GM06990 (cell line): ENCODE measurements at places on chromosomes 2 and 18.

DNA sequence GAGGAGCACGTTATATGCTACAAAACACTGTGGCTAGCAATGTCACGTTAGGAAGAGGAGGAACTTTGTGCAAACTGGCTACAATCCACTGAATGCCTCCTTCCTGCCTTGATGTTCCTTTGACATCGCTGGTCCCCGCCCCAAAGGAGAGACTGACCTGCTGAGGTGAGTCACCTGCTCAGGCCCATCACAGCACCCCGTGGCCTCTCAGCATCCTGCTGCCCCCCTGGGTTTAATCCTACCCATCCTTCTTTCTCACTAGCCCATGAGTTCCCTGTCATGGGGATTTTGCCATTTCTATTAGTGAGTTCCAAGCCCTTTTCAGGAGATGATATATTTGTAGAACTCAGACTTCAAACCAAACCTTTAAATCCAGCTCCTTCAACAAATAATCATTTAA lies 16.2 kb downstream of the DLGAP1 start:
- DNase-seq = no peak

DNA sequence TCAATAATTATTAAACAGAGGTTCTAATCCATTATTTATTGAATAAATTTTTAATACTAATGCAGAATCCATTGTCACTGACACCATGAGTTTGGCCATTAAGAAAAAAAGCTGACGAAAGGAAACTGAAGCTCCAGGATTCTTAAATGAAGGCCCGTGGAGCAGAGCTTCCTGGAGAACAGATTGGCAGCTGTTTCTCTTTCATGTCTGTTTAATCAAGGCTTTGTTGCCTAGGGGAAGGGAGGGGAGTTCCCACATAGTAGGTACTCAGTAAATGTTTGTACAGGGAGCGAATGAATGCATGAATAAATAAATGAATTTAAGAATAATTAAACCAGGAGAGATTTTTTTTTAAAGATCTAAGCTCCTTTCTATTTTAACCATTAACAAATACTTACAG lies 315.1 kb upstream of the KLHL29 start:
- no peak for DNase-seq

DNA sequence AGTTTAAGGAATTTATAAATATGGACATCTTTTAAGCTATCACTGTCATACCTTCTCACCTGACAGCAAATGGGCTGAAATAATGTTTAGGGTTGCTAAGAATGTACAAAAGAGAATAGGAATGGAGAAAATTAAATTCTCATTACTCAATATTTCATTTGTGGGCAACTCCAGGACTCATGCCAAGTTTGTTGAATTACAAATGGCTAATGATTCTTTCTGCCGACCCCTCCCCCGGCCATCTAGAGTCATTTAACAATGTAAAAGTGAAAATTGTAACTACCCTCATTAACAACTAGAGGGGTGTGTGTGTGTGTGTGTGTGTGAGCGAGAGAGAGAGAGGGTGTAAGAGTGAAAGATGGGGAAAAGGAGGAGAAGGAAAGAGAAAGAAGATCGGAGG lies 708.5 kb upstream of the FAM98A start:
- DNase-seq = no peak

- no peak for DNase-seq
Measured at GRCh38 chr18:62264984-62265383, 60.1 kb upstream of the TNFRSF11A start.

DNA sequence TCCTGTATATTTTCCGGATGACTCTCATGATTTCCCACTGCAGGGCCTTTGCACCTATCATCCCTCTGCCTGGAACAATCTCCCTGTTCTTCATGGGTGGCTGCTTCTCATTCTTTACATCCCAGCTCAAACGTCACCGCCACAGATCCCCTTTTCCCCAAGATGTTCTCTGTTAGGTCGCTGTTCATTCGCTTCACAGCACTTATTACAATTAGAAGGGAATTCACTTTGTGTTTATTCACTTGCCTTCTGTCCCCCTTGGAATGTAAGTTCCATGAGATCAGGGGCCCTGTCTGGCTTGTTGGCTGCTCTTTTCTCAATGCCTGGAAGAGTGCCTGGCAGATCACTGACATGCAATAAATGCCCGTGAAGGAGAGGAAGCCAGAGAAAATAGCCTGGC lies 106.7 kb downstream of the FOXI3 start:
- no peak for DNase-seq

DNA sequence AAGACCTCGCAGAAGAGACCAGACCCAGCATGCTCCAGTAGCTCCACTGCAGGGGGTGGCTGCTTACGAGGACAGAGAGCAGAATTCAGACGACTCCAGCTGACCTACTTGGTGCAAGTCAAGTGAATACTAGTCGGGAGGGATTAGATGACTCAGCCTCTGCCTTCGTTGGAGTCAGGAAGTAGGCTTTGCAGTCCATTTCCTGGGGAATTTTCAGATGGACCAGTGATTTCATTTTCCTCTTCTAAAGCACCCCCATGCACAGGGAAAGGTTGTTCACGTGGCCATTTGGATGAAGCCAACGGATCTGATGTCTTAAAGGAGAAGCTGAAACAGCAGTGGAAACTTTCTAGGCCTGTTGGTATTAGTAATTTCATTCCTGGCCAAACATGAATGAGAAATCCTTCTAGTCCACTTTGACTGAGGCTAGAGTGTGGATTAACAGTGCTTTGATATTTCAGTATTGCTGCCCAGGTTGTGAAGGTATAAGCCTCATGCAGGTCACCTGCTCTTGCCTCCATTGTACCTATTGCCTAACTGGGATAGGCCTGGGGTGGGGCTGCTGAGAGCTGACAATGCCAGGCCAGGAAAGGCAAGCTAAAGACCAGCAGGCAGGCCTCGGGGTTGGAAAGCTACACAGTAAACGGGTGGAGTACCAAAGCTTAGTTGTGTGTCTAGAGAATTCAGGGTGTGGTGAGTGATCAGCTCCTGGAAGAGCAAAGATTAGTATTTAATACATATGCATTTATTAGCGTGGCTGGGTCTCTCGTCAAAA lies 117.6 kb upstream of the FOSL2 start:
- DNase-seq = peak; percentile 31

DNA sequence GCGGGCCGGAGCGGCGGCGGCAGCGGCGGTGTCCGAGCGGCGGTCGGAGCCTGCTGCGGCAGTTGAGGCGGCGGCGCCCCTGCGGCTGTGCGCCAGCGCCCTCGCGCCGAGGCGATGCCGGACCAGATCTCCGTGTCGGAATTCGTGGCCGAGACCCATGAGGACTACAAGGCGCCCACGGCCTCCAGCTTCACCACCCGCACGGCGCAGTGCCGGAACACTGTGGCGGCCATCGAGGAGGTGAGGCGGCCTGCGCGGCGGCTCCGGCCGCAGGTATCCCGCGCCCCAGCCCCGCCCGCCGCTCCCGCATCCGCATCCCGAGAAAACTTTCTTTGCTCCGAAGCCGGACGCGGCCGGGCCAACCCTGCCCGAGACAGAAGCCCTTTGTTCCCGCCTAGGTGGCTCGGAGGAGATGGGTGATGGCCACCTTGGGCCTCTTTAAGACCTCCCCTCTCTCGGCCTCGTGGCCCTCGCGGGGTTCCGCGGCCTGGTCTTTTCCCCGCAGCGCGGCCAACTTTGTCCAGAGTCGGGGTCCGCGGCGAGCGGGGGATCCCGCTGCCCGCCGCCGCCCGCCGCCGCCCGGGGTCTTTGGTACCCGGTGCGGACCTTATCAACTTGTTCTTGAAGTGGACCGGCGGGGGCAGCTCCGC lies 504 bp downstream of the ASAP2 start:
- DNase-seq = no peak

- no peak for DNase-seq
Measured at GRCh38 chr2:142100970-142101369, 29.8 kb downstream of the LRP1B start.

DNA sequence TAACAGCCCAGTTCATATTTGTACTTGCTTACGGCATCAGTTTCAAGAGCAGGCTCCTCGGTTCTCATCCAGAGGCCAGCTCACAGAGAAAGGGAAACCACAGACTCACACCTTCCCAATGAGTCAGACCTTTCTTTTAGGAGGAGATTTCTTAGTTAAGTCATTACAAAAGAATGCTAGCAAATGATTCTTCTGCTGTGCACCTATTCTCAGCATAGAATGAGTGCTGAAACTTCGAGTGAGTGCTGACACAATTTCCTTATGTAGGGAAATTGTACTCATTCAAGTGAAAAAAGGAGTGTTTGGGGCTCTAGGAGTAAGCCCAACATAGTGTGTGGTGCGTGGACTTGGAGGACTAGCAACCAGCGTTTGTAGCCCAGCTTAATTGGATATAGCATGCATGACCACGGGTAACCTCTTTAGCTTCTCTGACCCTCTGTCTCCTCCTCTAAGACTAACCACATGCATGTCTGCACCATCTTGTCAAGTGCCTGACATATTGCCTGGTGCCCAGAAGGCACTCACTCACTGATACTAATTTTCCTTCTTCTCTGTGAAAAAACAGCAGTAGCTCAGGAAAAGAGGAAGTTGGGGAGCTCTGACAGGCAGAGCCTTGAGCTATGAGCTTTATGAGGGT lies 87.0 kb downstream of the ALPK2 start:
- DNase-seq = peak; percentile 85

- DNase-seq = no peak
Measured at GRCh38 chr18:49933530-49934128, 120.3 kb upstream of the ACAA2 start.

- DNase-seq = no peak
Measured at GRCh38 chr2:120548627-120549608, 186.8 kb upstream of the GLI2 start.

GRCh38 chr2:4895371-4895770 lies 796.8 kb upstream of the SOX11 start:
- DNase-seq = no peak

DNA sequence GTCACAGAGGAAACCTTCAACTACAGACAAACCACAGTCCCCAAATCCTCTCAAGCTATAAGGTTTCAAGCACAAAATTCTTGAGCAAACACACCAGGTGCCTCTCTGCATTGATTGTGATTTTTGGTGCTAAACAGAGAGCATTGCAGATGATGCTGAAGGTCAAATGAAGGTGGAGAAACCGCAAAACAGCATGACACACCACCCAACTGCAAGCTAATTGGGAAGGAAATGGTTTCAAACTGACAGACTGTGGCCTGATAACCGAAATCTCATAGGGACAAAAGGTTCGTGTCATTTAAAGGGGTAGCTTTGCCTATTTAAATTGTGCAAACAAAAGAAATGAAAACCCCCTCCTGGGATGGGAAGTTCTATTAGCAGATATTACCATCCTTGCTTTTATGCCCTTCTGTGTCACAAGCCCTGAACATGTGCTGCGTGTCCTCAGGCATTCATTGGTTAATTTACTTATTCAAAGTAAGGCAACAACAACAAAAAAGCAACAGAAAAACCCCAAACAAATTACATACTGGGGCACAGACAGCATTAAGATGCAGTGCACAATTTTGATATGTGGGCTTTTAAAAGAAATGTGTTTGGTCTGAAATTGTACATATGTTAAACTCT lies 154.9 kb downstream of the AQP4 start:
- DNase-seq = peak; percentile 75

DNA sequence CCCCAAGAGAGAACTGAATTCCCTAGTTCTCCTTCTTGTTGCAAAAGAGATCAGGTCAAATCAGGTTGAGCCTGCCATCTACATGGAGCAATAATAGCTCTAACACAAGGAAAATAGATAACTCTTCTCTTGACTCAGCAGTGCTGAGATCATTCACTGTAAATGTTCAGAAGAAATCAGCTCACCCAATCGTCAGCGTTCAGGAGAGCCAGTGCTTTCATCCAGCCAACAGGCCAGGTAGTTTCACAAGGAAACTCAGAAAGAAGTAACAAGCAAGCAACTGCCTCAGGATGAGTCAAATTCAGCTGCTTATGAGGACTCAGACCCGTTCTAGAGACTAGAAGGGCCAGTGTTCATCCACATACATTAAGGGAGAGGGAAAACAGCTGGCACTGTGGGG lies 5.9 kb downstream of the LMAN2L start:
- DNase-seq = no peak

- DNase-seq = no peak
Measured at GRCh38 chr18:7584646-7585275, 17.6 kb downstream of the PTPRM start.

GRCh38 chr2:217707131-217707611 lies 295.6 kb downstream of the TNS1 start:
- DNase-seq = no peak

GRCh38 chr2:189621781-189622180 lies 39.5 kb upstream of the ASNSD1 start:
- DNase-seq = no peak

GRCh38 chr2:234961784-234962183 lies 10.0 kb downstream of the SH3BP4 start:
- DNase-seq = no peak

DNA sequence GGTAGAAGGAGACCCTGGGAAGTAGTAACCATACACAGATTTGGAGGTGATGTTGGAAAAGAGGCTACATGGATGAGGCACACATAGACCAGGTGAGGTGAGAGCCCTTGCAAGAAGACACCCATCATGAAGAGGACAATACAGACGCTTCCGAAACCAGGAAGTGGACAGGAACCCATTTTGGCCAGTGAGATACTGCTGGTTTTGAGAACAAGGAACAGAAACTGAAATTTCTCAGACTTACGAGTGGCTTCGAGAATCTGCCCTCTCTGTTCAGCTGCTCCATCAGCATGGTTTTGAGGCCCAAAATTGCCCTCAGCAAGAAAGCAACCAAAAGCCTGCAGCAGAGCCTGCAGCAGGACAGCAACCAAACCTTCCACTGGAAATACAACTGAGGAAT lies 479.1 kb upstream of the NRXN1 start:
- DNase-seq = no peak

GRCh38 chr2:190545093-190545492 lies 10.6 kb upstream of the NEMP2 start:
- DNase-seq = no peak

GRCh38 chr2:58762176-58762781 lies 521.2 kb upstream of the FANCL start:
- DNase-seq = no peak

- no peak for DNase-seq
Measured at GRCh38 chr2:11636593-11637295, 33.3 kb downstream of the NTSR2 start.

GRCh38 chr2:232190796-232191195 lies 187.8 kb upstream of the ALPP start:
- DNase-seq = no peak

DNA sequence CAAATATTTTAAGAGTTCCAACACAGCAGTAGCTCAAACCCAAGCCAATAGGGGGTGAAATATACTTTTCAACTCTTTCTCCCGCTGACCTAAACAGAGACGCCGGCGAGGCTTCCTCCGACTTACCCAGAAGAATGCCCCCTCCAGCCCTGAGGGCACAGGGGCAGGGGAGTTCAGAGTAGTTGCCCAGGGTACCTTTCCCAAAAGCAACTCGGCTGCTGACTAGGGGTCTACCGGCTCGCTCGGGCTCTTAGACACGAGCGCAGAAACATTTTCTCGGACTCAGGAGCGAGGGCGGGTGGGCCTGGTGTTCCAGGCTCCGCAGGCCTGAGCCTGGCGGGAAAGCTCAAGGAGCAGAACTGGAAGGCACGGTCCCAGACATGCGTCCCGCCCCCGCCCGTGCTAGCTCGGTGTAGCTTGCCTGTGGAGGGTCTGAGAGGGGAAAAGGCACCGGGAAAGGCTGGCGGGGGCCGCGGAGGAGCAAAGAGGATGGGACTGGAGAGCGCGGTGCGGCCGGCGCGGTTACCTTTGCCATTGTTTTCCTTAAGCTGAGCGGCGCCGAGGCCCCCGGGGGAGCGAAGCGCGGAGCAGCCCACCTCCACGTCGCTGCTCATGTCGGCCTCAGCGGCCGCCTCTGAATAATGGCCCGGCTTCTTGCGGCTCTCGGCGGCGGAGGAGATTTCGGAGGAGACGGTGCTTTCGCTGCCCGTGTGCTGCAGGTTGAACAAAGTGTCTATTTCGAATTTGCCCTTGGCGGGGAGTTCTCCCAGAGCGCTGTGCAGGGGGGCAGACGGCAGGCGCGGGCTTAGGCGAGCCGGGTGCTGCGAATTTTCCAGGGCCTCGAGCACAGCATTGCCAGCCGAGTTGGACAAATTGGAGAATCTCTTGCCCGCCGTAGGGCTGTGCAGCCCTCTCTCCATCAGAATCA lies 674 bp downstream of the EVX2 start:
- no peak for DNase-seq
